ENCODE measurements at places on chromosomes 13 and 19.
A peak's percentile ranks its signal among the peaks of the same experiment; 100 is the strongest.

DNA sequence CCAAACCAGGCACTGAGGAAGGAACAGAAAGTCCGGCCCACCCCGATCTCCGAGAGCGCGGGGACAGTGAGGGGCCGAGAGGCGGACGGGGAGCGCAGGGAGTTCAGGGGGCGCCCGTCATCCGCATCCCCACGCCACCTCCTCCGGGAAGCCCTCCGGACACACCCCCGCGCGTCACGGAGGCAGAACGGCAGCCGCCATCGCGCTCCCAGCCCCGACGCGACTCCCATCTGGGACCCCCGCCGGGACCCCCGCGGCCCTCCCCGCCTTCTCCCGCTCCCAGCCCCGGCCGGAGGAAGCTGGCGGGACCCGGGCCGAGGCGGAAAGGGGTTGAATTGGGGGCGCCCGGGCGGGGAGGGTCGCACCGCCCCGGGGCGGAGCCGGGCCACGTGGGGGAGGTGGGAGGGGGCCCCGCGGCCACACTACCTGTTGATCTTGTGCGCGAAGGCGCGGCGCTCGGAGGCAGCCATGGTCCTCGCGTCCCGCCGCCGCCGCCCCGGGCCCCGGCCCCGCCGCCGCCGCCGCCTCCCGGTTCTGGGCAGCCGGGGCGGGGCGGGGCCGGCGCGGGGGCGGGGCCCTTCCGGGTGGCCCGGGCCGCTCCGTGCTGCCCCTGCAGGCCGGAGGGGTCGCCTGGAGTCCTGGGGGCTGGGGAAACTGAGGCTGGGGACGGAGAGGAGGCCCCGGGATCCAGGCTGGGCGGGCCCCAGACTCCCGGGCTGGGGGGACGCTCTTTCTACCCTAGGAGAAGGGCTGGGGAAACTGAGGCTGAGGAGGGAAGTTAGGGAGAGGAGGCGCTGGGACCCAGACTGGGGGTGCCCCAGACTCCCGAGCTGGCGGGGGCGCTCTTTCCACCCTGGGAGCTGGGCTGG is at the start of gene DOCK6:
Gene DOCK6, minus strand, starts transcription at position 554 of the 869 bp plus-strand sequence. Its CDS starts 84 bp downstream, at position 470.
- no peak for DNase-seq

GRCh38 chr13:35256459-35257148 is 219.9 kb downstream of the MAB21L1 start:
- DNase-seq, result no peak

DNA sequence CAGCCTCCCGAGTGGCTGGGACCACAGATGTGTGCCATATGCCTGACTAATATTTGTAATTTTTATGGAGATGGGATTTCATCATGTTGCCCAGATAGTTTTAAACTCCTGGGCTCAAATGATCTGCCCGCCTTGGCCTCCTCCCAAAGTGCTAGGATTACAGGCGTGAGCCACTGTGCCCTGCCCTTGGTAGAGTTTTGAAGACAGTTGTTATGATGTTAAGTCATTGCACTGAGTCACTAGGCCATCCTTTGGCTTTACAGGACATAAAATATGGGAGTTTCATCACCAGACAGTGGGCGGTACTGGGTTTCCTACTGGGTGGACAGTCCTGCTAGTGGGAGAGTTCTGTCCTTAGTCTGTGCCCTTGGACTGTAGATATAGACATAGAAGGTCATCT is 282.5 kb downstream of the ATP8A2 start:
- no peak for DNase-seq

- no peak for DNase-seq
These were observed 642 bp upstream of the PEG3 start for GRCh38 chr19:56841193-56841543.

DNA sequence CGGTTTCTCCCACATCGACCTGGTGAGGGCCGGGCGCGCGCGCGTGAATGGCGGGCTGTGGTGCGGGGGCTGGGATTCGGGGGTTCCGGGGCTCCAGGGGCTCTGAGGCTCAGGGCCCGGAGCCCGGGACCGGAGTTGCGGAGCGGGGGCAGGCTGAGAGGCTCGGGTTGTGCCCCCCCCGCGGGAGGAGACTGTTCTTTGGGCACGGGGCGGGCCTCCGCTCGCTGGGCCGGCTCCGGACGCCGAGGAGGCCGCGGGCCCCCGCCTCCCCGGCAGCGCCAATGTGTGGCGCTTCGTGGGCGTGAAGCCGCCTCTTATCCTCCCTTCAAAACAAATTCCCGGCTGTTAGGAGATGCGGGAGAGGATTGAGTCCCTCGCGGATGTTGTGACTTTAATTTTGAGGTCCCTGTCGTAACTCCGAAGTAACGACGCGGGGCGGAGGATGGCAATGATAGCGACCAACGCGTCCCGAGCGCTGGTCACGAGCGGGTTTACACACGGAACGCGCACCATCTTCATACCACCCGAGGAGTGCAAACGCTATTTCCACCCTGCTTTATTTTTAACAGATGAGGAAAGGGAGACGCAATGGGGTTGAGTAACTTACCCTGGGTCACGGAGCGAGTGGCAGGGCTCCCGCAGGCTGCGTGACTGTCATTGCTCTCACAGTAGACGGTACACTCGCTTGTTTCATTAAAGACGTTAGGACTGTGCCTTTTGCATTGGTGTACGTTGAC is 536 bp downstream of the UBA2 start:
- DNase-seq, result peak; percentile 26

- DNase-seq, result no peak
These were observed 8.1 kb upstream of the RABAC1 start for GRCh38 chr19:41967054-41967783.

DNA sequence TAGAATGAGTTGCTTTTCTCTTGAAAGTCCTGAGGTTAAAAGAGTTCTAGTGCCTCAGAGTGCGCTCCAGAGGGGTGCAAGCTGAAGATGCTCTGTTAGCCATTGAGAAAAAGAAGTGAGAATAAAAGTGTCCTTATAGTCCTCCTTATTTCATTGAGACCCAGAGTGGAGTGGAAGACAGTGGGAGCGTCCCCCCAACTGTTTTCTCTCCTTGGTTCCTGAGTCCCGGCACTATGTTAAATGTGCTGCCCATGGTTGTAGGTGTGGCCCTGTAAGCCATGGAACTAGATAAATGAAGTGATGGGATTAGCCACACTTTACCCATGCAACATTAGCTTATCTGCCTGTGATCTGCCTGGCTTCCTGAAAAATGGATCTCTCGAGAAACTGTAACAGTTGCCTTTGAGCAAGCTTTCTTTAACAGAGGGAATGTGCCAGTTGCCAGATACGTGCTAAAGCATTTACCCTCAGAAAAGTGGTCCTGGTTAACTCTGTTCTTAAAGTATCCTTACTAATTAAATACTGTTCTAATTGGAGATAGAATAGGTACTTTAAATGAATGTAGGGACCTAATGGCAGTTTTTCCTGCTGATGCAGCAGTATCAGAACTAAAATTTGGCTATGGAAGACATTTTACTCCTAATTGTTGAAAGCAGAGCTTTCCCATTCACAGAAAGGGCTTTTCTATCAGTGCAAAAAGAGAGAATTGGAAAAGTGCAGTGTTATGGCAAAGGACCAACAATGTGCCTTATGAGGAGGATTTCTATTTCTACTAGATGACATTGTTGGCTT is 21.4 kb upstream of the PSG9 start:
- no peak for DNase-seq

DNA sequence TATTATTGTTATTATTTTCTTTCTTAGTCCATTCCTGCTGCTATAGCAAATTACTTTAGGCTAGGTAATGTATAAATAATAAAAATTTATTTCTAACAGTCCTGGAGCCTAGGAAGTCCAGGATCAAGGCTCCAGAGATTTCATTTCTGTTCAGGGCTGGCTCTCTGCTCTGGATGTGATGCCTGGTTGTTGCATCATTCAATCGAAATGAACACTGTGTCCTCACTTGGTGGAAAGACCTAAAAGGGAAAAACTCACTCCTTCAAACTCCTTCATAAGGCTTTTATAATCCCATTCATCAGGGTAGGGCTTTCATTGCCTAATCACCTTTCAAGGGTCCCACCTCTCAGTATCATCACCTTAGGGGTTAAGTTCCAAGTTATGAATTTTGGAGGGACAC is 395.0 kb downstream of the EFNB2 start:
- no peak for DNase-seq

DNA sequence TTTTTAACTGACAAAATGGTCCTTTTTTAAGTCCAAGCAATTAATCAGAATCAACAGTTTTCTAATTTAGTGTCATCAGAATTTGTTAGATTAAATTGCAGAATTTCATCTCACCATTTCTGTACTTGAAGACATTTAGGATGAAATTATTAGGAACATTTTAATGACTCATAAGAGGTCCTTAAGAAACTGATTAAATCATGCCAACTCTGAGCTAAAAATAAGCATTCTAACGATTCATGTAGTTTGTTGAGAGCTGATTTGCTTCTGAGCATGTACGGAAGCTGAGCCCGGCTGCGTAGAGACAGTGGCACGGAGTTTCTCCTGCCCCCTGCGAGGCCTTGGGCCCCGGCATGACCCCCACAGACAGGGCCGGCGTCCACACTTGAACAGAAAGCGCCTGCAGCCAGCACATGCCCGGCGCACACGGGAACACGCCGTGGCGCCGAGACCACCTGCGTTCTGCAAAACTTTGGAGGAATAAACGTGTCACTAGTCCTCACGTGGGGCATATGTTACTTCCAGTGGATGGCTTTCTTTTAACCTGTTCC is 89.7 kb upstream of the MCF2L start:
- no peak for DNase-seq

DNA sequence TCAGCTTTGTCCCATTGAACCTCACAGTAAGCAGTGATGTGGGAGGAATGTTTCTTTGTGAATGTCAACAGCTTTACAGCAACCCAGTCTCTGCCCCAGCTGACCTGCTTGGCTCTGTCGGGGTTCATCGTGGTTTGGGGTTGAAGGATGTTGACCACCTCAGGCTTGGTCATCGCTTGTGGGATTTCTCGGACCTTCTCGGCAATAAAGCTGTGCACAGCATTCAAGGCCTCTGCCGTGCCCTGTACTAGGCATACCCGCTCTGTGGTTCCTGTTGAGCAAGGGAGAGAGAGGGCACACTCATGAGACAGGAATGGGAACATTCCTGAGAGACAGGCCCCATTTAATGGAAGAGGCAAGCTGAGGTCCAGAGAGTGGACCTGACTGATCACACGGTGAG is 20.0 kb downstream of the NOVA2 start:
- no peak for DNase-seq

DNA sequence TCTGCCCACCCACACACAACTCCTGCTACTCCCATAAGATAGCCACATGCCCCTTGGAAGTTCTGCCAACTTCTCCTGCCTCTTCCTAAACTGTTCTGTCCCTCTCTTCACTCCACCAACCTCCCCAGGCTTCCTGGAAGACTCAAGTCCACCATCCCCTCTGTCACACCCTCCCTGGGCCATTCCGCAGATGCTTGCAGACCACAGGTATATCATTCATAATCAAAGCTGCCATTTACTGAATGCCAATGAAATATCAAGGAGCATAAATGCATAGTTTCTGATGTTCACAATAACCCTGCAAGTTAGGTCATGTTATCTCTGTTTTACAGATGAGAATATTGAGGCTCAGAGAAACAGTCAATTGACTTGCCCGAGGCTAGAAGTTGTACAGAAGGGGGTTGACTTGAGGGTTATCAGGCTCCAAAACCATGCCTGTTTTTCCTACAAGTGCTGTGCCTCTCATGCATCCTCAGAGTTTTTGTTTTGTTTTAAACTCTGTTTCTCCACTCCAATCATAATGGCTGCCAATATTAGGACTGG is 135.6 kb downstream of the SLC7A1 start:
- DNase-seq, result no peak

DNA sequence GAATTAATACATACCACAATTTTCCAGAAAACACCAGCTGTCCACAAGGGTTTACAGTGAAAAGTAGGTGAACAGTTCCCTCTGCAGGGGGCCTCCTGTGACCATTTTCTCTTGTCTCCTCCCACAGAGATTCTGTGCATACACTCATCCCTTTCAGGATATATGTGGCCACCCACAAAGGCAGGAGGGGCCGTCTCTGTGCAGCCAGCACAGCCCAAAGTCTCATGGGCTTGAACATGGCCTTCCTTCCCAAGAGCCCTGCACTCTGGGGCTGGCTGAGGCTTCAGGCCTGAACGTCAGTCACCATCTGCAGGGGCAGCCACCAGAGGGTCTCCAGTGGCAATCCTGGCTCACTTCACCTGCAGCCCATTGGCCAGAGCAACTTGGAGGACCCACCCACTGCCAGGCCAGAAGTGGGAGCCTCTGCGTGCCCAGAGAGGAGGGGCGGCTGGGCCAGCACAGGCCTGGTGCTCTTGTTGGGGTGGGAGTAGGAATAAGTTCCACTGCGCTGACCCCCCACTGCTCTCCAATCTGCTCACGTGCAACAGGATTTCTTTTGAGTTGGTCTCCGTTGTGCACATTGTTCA is 25.1 kb downstream of the TMEM161A start:
- DNase-seq, result no peak

GRCh38 chr13:35787937-35788336 is 311.4 kb upstream of the MAB21L1 start:
- no peak for DNase-seq

DNA sequence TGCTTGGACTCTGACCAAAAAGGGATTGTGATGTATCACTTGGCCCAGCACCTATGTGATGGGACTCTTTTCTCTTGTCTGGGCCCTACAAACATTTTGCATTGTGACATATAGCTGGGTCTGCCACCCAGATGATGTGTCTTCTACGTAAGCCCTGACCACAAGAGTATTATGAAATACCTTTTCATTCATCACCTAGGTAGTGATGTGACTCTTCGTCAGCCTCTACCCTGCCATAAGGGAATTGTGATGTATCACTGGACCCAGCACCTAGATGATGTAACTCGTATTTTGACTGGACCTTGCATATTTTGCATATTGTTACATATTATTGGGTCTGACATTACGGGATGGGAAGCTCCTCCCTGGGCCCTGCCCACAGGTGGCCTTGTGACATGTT is 29.7 kb upstream of the ZNF681 start:
- DNase-seq, result no peak

- no peak for DNase-seq
These were observed 27.0 kb downstream of the FPR3 start for GRCh38 chr19:51821921-51822320.

- no peak for DNase-seq
These were observed 39.4 kb downstream of the ZNF136 start for GRCh38 chr19:12202250-12202649.

- DNase-seq, result no peak
These were observed 13.2 kb upstream of the SULT2A1 start for GRCh38 chr19:47899335-47899734.

DNA sequence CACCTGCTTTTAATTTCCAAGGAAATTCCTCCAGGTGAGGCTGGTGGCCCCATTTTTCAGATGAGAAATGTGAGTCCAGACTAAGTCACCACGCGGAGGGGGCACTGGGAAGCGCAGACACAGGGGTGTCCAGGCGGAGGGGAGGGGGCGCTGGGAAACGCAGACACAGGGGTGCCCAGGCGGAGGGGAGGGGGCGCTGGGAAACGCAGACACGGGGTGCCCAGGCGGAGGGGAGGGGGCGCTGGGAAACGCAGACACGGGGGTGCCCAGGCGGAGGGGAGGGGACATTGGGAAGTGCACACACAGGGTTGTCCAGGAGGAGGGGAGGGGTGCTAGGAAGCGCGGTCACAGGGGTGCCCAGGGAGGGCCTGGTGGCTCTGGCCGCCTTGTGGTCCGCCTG is 3.5 kb downstream of the GRK1 start:
- no peak for DNase-seq
